Activated CD4-positive, alpha-beta T cell treated with anti-CD3 and anti-CD28 coated beads, Interleukin-2, amount 50 U/mL, for 48 hours (primary cell): ENCODE measurements at places on chromosomes 2 and 18.

DNA sequence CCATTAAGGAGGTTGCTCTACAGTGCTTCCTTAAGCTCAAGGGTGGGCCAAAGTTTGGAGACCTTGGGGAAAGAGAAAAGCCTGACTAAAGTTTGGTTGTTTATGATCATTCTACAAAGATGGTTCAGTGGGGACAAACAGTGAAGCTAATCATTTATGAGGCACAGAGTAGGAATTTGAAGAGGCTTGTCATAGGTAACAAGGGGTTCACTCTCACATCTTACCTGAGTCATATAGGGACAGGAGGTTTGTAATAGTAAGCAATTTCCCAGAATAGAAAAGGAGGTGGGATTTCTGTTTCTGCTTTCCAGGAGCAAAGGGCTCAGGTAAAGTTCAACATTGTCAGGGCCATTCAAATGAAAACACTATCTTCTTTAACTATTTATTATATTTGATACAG lies 787.9 kb downstream of the CPS1 start:
- no peak for DNase-seq

- no peak for DNase-seq
Measured at GRCh38 chr2:109419171-109419756, 194.5 kb downstream of the SEPTIN10 start.

DNA sequence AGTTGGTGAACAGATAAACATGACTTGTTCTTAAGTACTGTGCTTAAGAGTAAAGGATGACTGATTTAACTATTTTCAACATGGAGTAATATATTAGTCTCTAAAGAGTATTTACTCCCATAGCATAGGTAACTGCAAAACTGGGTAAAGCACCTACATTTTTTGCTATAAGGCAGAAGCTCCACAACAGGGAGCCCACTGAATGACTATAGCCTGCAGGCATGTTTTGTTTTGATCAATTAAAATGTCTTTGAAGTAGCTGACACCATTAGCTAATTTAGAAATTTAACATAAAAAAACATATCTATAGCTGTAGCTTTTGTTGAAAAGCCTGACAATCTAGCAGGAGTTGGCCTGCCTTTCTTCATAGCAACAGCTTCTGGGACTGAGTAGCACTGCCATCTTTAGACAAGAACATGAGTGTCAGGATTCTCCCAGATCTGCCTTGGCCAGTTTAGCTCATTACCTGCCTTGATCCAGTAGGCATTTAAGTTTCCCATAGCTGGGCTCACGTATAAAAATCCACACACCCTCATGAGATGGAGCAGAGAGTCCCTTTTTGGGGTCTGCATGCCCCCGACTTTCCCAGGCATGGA lies 1935.1 kb upstream of the PIK3C3 start:
- no peak for DNase-seq

- peak; percentile 59 for DNase-seq
Measured at GRCh38 chr18:77207540-77207939, 42.1 kb upstream of the GALR1 start.

GRCh38 chr2:180291060-180291459 lies 284.0 kb upstream of the CWC22 start:
- no peak for DNase-seq

- peak; percentile 18 for DNase-seq
Measured at GRCh38 chr2:21317131-21317530, 193.4 kb downstream of the TDRD15 start.

DNA sequence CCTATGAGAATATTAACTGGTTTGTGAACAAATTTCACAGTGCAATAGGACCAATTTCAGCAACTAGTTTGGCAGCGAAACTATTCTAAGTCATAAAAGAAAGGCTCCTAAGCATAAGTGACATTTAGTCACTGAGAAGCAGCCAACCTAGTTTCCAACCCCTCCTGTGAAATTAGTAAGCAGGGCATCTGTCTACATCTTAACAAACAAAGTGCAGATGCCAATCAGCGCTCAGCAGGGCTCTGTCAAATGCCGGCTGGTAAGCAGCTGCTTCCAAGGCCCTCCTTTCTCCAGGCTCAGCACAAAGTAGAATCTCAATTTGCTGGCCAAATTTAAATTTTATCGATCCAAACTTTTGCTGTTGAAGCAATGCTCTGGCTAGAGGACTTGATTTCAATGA lies 124.7 kb downstream of the ICOS start:
- no peak for DNase-seq

DNA sequence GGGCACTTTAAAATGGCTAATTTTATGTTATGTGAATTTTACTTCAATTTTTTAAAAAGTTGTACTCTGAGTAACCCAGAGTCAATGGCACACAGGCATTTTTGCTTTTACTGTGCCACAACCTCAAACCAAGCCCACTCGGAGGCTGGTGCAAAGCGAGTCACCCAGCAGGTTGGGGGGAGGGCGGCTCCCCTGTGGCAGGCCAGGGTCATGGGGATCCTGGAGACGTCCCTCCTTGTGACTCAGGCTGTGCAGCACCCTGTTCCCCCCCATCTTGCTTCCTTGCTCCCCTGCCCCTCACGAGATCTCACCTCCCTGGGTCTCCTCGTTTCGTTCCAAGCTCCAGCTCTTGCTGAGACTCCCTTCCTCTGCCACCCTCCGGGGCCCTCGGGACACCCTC lies 58.6 kb downstream of the POMC start:
- DNase-seq = no peak

GRCh38 chr2:28956415-28956826 lies 24.7 kb upstream of the TOGARAM2 start:
- peak; percentile 38 for DNase-seq

DNA sequence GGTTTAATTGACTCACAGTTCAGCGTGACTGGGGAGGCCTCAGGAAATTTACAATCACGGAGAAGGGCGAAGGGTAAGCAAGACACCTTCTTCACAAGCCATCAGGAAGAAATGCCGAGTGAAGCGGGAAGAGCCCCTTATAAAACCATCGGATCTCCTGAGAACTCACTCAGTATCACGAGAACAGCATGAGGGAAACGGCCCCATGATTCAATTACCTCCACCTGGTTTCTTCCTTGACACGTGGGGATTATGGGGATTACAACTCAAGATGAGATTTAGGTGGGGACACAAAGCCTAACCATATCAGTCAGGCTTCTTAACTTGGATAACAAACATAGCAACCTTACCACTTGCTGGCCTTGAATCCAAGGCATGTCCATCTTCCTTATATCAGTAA lies 289.0 kb upstream of the STON1 start:
- no peak for DNase-seq

DNA sequence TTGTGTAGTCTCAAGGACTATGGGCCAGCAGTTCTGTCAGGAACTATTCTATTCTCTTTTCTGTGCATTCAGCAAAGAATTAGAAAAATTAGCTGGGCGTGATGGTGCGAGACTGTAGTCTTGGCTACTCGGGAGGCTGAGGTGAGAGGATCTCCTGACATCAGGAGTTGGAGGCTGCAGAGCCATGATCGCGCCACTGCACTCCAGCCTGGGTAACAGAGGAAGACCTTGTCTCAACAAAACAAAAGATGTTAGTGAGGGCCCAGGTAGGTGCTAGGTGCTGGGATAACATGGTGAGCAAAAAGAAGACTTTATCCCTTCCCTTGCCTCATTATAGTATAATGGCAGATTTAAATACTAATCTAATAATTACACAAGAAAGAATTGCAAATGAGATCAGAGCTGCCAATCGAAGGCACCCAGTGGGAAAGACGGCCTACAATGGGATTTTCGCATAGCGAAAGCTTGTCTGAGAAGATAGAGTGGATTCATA lies 447 bp upstream of the MRPL19 start:
- no peak for DNase-seq

- no peak for DNase-seq
Measured at GRCh38 chr2:164061129-164061746, 325.4 kb upstream of the FIGN start.

DNA sequence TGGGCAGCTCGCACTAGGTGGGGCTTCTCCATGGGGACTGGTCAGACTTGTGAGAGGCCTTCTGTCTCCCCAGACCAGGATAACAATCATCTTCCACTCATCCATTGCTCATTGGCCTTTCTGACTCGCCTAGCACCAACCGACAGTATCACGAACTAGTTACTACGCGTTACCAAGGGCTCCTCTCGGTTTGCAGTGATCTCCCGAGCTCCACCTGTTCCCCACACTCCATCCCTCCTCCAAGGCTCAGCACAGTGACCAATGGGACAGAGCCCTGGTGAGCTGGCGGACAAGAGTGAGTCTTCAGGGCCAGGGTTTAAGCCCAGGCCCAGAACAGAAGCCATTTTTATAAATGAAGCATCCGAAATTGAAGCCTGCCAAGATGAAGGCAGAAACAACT lies 42.8 kb upstream of the SMAD7 start:
- DNase-seq = no peak

GRCh38 chr2:20212871-20213503 lies 11.9 kb downstream of the SDC1 start:
- DNase-seq = no peak

GRCh38 chr18:56747857-56748256 lies 96.7 kb downstream of the WDR7 start:
- DNase-seq = no peak
